Naive B cell (primary cell): ENCODE measurements at places on chromosomes 11 and 22.

DNA sequence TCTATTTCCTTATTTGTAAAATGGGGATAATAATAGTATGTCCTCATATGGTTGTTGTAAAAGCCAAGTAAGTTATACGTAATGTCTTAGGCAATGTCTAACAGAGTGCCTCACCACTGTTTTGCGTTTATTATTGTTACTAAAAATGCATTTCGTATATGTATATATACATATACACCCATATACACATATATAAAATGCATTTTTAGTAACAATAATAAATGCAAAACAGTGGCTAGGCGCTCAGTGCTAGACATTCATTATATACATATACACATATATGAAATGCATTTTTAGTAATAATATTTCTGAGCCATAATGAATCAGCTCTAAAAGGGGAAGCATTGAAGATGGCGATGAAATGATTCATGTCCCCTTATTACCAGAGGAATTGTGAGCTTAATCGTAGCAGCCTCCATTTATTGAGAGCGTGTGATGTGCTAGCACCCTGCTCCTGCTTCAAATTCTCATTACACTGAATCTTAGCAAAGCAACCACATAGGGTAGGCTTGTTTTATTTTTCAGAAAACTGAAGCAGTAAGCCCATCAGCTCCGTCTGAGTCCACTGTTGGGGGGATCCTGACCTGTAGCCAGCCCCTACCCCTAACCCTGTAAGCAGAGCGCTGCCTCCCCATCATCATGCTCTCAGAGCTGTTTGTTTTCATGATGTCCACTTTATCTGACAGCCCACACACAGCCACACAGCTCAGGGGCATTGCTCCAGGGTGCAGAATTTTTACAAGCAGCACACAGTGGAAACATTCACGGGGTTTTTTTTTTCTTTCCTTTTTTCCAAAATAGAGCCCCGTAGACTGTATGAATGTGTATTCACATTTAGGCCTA lies 97.1 kb upstream of the NAV2 start:
- no peak for DNase-seq

- no peak for DNase-seq
Measured at GRCh38 chr11:9982796-9983579, 311.0 kb downstream of the SBF2 start.

GRCh38 chr11:60781286-60781980 lies 3.7 kb upstream of the MS4A10 start:
- no peak for DNase-seq

GRCh38 chr11:115155320-115155719 lies 348.9 kb downstream of the CADM1 start:
- DNase-seq, result no peak

DNA sequence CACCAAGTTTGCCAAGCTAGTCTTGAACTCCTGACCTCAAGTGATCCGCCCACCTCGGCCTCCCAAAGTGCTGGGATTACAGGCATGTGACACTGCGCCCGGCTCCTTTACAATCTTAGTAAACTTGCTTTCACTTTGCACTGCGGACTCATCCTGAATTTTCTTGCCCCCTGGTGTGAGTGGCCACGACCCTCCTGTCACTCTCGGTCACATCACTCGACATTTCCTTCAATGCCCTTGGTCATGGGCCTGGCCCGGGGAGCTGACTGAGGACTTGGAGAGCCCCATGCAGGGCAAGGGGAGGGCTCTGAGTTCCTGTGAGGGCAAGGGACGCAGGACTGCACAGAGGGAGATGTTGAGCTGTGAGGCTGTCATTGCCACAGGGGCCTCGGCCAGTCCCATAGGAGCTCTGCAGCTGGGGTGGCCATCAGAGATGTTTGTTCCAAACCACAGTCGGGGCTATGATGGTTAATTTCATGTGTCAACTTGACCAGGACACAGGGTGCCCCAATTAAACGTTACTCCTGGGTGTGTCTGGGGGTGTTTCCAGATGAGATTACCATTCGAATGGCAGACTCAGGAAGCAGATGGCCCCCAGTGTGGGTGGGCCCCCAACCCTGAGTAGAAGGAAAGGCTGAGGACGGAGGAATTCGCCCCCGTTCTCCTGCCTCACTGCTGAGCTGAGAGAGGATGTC lies 21.2 kb downstream of the A4GALT start:
- DNase-seq, result no peak

DNA sequence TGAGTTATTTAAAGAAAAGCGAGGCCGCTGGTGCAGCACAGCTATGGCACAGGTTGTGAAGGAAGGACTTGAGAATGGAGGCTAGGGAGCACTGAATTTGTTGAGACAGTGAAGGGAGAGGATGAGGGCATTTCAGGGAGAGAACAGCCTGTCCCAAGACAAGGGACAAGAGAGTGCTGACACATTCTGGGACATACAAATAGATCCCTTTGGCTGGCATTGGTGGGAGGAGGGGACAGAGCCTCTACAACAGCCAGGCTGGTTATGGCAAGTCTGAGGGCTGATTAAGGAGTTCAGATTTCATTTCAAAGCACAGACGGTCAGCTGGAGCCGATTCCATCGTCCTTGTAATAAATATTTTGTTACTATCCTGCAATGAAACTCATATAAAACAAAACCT lies 1.7 kb upstream of the SLC29A2 start:
- DNase-seq, result no peak

- DNase-seq, result no peak
Measured at GRCh38 chr11:57248780-57249383, 11.8 kb upstream of the APLNR start.

GRCh38 chr11:120224972-120225909 lies 14.4 kb downstream of the OAF start:
- DNase-seq, result no peak

- DNase-seq, result no peak
Measured at GRCh38 chr11:94196363-94196762, 67.7 kb downstream of the PANX1 start.

DNA sequence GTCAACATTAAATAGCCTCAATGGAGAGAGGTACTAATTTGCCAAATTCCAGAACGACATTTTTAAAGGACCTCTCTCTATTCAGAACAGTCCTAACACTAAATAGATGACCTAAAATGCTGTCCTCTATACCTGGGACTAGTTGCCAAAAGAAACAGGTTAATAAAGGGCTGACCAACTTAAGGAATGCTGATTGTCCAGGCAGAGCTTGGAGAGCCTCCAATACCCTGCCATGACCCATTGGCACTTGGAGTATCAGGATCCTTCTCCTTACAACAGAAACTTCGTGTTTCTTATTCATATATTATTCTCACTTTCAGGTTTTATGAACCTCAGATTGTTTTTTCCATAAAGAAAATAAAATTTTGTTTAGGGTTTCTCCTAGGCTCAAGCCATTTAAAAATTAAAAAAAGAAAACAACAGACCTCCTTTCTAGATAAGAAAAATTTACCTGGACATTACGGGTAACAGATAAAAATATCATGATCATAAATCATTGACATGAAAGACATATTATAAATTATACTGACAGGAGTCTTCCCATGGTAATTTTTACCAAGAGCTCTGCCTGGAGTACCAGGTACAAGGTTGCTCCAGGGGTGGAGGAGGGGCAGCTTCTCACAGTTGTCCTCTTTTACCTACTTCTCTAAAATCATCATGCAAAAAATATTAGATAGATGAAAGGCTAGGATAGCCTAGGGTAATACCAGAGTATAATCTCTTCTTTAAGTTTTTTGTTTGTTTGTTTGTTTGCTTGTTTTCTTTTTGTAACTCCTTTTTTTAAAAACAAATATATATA lies 2.0 kb downstream of the LRRC4C start:
- DNase-seq, result no peak

DNA sequence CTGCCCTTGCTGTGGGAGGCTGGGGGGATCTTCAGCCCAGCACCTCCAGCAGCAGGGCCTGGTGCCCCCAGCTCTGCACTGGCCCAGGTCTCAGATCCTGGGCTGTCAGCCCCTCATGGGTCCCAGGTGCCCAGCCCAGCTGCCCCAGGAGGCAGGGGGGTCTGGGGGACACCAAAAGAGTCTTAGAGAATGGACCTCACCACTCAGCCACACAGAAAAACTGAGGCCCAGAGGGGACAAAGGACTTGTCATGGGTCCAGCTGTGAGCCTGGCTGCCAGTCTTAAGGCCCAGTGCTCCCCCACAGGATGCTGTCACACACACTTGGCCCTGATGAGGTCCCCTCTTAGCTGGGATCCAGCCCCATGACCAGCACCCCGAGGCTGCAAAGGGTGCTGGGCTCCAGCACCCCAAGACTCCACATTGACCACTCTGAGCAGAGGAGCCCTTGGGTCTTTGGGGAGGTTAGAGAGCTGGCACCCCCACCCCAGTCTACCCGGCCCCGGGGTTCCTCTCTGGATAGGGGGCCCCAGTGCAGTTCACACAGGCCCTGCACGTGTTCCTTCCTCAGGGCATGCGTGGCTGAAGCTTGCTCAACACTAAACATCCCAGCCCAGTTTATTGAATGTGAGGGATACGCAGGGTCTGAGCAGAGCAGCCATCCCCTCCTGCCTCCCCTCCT lies 54.4 kb downstream of the IGLL5 start:
- DNase-seq, result no peak

DNA sequence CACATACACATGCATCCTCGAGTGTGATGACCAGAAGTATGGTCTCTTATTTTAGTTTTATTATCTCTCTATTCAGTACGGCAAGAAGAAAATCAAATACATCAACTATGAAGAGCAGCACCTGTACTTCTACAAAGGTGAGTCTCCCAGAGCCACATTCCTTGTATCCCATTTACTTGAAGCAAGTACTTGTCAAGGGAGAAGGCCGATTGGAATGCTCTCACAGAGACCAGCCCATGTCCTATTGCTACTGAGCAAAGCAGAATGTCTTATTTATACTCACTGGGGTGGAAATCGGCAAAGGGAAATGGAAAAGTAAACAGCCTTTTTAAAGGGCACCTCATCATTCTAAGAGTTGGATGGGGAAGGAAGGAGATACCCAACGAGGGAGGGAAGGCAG lies 72.6 kb upstream of the OR5AK2 start:
- no peak for DNase-seq

DNA sequence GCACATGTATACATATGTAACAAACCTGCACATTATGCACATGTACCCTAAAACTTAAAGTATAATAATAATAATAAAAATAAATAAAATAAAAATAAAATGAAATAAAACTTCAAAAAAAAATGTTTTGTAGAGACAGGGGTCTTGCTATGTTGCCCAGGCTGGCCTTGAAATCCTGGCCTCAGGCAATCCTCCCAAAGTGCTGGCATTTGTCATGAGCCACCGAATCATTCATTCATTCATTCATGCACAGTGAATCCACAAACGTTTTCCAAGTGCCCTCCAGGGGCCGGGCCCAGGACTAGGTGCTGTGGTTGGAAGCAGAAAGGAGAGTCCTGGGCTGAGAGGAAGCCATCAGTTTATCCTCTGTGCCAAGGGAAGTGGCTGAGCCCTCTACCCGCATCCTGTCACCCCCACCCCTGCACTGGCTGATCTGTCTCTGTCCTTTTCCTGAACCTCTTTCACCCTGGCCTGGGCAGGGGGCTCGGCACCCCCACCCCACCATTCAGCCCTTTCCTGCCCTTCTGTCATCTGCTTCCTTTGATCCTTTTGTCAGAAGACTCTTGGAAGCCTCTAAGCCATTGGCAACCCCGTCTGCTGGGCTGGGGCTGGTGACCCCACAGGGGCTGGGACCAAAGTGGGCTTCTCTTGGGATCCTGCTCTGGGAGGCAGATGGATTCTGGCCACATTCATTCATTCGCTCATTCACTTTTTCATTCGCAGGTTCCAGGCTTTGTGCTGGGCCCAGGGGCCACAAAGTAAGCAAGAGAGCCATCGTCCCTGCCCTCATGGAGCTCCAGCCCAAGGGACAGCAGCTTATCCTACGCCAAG lies 84.3 kb downstream of the IGLL1 start:
- DNase-seq, result no peak

GRCh38 chr11:18394928-18395734 lies 768 bp downstream of the LDHA start:
- no peak for DNase-seq

- DNase-seq, result no peak
Measured at GRCh38 chr11:115912484-115912945, 408.3 kb upstream of the CADM1 start.

- DNase-seq, result no peak
Measured at GRCh38 chr11:125274309-125274708, 109.8 kb downstream of the PKNOX2 start.

GRCh38 chr11:117641008-117641915 lies 155.8 kb downstream of the DSCAML1 start:
- DNase-seq, result no peak

- DNase-seq, result no peak
Measured at GRCh38 chr11:99535406-99535805, 514.7 kb downstream of the CNTN5 start.

DNA sequence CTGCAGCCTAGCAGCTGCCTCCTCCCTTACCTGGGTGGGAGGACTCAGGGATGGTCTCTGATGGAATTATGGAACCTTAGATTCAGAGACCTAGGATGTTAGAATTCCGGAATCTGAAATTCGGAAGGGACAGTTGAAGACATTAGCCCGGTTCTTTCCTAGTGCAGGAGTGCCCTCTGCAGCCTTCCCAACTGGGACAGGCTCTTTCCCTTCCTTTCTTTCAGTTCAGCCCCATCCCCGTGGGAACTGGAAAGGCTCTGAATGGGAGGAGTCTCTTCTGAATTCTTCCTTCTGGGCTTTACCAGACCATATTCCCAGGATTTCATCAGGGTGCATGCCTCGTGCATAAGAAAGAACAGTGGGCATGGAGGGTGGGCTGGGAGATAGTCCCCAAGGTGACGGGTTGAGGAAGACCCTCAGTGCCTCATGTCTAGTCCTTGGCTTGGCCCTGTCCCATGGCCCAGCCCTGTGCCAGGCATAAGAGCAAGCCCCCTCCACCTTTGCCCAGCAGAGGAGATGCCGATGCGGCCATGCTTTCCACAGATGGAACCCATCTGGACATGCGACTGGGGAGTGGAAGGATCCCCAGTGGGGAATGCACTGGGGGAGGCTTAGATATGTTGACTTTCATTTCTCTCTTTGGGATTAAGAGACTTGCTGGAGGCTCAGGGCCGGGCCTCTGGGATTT lies 14.4 kb downstream of the DNAJB13 start:
- no peak for DNase-seq

- no peak for DNase-seq
Measured at GRCh38 chr22:37741312-37741795, 44.5 kb downstream of the TRIOBP start.

- DNase-seq, result no peak
Measured at GRCh38 chr11:70065318-70066135, 12.6 kb upstream of the ANO1 start.

DNA sequence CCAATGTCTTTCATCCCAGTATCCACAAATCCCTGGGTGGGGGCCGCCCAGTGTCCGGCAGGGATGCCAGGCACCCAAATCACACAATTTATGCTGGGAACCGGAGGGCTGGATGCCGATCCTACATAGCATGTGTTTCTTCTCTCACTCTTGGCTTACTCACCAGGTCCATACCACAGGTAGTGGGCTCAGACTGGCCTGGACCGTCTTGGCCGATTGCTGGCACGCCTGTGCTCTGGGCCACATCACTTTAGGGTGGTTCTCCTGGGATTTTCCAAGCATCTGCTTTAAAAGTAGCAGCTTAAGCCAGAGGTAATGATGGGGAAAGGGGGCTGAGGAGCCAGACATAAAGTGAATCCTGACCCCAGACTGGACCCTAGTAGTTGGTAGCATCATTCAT lies 22.6 kb upstream of the ALDH3B2 start:
- DNase-seq, result no peak

- no peak for DNase-seq
Measured at GRCh38 chr11:131759140-131759539, 388.7 kb downstream of the NTM start.
